Stimulated activated CD4-positive, alpha-beta T cell treated with anti-CD3 and anti-CD28 coated beads, Interleukin-4, amount 100 ng/mL, for 4 hours (primary cell): ENCODE measurements at places on chromosomes 6 and 20.

GRCh38 chr20:9286501-9287461 is 217.9 kb downstream of the PLCB4 start:
- DNase-seq, result no peak

GRCh38 chr6:149473080-149474052 is 11.4 kb downstream of the ZC3H12D start:
- no peak for DNase-seq

DNA sequence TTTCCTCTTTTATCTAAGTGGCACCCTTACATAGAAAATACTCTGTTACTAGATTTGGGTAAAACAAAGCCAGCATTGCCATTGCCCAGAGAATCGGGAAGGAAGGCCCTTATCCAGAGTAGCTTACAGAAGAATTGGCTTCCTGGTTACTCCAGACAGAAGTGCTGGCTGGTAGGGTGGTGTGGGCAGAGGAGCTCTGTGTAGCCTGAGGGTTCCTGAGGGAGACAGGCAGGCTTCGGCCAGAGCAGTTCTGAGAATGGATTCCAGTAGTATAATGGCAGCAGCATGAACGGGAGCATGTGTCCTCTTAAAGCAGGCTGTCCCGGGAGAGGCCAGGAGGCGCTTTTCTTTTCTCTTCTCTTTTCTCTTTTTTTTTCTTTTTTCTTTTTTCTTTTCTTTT is 11.9 kb downstream of the CUL9 start:
- DNase-seq, result no peak

- no peak for DNase-seq
Observed at GRCh38 chr6:146498309-146498708, 45.3 kb upstream of the RAB32 start.

DNA sequence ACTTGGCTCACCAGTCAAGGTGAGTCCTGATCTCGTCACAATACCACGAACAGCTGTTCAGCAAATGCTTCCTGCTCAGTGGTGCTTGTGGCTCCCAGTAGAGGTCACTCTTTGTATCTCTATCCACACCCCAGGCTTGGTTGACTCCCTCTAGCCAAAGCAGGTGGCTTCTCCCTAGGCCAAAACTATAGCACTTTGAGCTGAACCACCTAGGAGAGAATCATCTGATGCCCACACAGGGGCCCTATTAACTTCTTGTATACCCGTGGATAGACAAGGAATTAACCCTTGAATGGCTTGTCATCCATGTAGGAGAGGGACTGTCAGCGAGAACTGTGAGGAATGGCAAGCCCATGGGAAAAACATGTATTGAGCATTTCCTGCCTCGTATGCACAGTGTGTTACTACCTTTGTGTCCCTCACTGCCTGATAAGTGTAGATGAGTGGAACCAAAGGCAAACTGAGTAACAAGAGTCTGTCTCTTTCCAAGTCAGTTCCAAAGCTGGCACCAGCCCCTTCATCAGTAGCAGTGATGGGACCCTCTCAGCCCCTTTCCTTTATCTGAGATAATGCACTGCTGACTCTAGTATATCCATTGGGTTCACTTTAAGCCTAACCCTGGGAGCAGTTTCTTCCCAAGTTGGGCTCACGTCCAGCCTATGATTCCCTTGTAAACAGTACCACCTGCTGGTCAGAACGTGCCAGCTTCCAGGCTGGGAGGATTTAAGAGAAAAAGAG is 42.5 kb downstream of the EIF2S2 start:
- DNase-seq, result peak; percentile 43

DNA sequence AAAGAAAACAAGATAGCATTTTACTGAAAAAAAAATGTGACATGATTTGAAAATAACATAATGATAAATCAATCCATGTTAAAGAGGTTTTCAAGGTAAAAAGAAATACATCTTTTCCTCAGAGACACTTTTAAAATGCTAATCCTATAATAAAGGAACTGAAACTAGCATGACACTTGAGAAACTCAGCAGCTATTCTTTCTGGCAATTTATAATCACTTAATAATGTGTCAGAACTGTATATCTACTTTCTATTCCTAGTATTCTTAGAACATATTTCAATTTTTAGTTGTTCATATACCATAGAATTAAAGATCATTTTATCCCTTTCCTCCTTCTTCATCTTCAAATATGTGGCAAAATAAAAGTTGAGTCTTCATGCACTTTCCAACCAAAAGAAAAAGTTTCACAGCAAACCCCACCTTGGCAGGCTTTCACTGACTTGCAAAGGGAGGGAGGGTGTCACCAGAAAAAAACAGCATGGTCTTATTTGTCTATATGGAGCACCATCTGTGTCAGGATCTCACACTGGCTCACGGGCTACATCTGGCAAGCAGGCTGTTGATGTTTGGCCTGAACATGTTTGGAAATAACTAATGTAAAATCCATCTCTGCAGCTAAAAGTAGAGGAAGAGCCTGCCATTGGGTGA is 48.5 kb downstream of the FHL5 start:
- DNase-seq, result no peak

- DNase-seq, result no peak
Observed at GRCh38 chr6:125814481-125814880, 23.7 kb downstream of the NCOA7 start.

DNA sequence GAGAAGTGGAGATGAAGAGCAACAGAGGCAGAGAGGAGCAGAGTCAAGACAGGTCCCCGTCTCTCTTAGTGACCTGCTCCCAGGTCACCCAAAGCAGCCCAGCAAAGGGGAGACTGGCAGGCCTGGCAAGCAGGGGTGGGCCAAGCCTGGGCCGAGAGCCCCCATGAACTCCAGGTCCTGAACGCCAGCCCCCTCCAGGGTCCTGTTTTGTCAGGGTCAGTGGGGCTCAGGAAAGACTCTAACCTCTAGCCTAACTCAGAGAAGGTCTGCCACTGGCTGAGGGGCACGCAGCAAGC is 1.2 kb downstream of the NECAB3 start:
- no peak for DNase-seq

DNA sequence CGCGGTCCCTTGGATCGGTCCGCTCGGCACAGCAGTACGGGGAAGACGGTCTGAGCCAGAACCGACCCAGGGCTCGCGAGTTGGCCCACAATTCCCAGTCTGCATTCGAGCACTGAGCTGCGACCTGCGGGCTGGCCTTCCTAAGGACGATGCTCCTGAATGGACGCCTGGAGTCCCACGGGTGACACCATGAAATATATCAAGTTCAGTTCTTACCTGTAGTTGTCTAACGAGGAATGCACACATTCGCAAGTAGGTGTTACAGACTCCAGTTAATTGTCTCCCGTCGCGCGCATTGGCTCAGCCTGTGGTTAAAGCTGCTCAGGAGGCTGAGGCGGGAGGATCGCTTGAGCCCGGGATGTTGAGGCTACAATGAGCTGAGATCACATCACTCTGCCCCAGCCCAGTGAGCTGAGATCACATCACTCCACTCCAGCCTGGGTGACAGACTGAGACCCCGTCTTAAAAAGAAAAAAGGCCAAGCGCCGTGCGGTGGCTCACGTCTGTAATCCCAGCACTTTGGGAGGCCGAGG is 802 bp downstream of the PEX7 start:
- DNase-seq, result no peak

DNA sequence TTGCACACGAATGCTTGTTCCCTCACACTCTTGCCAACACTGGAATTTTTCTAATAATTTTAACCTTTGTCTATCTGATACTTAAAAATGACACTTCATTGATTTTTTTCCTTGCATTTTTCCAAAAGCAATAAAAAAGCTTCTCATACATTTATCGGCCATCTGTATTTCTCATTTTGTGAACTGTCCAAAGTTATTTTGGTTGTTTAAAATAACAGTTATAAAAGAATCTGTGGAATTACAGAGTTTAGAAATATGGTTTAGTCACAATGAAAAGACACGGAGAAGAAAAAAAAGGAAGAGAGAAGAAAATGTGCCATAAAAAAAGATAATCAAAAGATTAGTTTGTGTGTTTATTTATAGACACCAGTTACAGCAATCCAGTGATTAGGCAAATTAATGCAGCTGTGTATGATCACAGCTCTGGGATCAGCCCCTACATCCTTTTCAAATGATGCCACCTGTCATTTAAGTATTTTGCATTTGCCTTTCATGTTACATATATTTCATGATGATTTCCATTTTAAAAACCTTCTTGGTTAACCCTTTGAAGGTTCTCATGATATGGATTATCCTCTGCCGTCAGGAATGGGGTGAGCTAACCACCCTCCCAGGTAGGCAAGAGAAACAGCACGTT is 171.7 kb downstream of the BACH2 start:
- no peak for DNase-seq

- DNase-seq, result no peak
Observed at GRCh38 chr20:4181956-4182945, 166.9 kb upstream of the RNF24 start.

DNA sequence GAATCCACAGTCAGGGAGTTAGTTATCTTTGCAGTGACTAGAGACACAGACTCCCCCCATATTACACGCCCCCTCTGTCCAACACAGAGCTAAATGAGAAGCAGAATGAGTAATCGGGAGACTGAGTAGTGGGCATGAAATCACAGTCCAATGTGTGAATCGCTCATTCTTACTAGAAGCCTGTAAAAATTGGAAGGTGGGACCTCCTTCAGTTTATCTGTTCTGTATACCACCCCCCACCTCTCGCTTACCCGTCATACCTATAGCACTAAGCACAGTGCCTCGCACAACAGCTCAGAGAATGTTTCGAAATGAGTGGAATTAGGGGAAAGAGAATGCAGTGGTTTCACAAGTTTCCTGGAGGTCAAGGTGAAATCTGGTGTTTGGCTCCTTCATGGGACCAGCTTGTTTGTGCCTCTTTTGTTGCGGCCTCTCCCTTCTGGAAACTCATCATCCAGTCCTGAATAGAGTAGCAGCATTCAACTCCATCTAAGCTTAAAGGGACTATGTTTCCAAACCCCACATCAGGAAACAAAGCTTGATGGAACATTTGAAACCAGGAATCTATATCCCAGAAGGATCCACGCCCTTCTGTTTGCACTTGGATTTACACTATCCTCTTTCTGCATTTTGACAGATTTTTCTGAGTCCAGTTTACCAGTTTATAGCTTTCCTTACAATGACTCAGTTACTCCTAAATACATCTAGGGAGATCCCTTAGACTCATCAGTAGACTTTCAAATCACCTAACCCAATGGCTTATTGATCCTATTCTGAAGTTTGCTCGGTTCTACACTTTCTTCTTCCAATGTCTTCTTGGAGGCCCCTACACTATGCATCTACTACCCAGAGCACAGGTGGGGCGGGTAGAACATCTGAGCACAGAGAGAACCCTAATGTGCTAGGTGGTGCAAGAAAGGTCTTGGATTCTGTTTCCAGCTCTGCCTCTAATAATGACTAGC is 59.2 kb upstream of the PIM1 start:
- DNase-seq, result no peak

DNA sequence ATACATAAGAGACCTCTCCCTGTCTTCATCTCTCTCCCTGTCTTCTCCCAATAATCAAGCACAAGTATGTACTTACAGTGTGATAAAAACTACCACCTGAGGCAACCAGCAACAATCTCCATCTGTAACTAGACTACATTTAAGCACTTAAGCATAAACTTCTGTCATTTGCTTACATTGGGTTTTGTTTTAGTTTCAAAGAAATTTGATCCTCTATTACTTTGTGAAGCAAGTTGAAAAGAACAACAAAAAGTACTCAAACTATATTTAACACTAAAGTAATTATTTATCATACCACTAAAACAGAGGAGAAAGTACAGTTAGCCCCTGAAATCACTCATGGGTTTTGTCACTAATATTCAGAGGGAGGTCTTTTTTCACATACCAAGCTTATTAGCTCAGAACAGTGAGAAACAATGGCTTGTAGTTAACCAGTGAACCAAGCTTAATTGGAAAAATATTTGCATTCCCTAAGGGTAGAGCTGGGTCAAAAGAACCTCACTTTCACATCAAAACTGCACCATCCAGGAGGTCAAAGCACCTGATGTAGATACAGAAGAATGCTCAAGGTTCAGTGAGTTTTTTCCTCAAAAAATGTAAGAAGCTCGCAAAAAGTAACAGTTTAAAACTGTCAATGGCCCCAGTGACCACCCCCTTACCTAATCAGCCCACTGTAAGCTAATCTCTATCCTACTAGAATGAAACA is 34.1 kb downstream of the DCDC2 start:
- DNase-seq, result no peak
